Lower leg skin (tissue), 4 donors: ENCODE measurements at places on chromosomes 16 and 17. TPM values are rescaled to one million over a fixed set of nuclear protein-coding genes. Genes with fewer than 3 reads are reported as not detected.

The PRAC1 gene
- not detected for total RNA-seq

The RAP1GAP2 gene
- total RNA-seq, result 15.3 TPM

The NXN gene
- total RNA-seq, result 37.0 TPM

The TNK1 gene
- total RNA-seq, result 13.0 TPM

DNA sequence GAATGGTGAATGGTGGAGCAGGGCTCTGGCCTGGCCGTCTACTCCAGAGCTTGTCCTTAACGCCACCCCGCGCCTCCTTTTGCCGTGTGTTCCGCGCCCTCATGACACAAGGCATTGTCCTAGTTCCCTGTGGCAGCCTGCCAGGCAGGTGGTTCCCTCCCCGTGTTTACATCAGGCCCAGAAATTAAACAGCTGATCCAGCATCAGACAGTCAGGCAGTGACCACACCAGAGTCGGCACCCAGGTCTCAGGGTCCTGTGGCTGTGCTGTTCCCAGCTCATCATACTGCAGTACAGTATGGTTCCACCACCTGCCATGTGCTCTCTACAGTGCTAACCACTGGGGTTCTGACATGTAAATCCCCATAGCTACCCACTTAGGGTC lies 119.7 kb downstream of the RAB11FIP4 start:
- no peak for DNase-seq

GRCh38 chr17:79832218-79833109 lies 6.8 kb downstream of the CBX4 start:
- no peak for DNase-seq

DNA sequence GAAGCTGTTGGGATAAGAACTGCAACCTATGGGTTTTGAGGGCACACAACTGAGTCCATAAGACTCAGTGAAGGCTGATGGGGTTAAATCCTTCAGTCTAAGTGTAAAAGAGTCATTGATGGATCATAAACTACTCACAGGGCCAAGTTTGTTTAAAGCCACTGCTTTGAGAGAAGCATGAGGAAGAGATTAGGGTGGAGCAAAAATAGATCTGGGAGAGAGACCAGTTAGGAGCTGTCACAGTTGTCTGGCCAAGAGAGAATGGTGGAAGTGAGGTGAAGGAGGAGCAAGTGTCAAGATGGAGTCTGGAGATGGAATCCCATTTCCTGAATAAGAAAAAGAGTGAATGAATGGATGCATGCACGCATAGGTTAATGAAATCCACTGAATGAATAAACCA lies 379.1 kb upstream of the CDH11 start:
- no peak for DNase-seq

- no peak for DNase-seq
Observed at GRCh38 chr17:57517273-57517631, 227.8 kb downstream of the CCDC182 start.

DNA sequence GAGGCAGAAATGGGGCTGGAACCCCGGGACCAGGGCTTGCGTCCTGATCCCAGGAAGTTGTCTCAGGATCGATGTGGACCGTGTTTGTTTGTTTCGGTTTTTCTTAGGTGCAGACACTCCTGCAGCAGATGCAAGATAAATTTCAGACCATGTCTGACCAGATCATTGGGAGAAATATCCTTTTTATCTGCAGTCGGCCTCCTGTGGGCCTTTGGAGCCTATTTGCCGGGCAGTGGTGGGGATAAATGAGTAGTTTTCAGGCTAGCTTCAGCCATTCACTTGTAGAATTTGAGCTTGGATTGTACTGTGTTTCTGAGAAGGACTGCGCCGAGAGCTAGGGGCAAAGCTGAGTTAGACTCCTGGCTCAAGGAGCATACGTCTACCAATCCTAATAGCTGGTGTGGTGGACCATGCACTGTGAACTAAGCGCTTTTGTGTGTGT lies 816 bp downstream of the HSBP1 start:
- DNase-seq, result no peak

- peak; percentile 63 for DNase-seq
Observed at GRCh38 chr17:64320613-64321553, 57.8 kb upstream of the TEX2 start.

- no peak for DNase-seq
Observed at GRCh38 chr16:62240722-62241121, 204.5 kb upstream of the CDH8 start.
